Lung (tissue), 17 donors: ENCODE measurements at places on chromosomes 2 and 18. TPM values are rescaled to one million over a fixed set of nuclear protein-coding genes. Genes with fewer than 3 reads are reported as not detected.

DNA sequence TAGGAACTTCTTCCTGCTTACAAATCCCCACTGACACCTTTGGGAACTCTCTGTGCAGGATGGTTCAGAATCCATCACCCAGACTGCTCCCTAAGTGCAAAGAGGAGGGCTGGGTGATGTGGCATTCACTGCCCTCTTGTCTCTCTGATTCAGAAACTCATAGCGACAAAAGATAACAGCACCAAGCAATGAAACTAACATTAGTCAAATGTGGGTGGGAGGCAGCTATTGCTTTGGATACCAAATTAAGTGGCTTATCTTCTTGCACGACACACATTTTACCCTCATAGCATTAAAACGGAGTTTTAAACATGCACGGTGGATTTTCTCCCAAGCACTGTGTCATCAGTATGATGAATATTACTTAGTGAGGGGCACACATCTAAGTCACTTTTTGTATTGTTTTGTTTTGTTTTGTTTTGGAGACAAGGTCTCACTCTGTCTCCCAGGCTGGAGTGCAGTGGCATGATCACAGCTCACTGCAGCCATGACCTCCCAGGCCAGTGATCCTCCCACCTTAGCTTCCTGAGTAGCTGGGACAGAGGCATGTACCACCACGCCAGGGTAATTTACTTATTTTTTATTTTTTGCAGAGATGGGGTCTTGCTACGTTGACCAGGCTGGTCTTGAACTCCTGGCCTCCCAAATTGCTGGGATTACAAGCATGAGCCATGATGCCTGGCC is 40.9 kb upstream of the NEB start:
- no peak for DNase-seq

- DNase-seq = no peak
Measured at GRCh38 chr18:56189615-56190014, 448.8 kb downstream of the TXNL1 start.

- DNase-seq = no peak
Measured at GRCh38 chr2:202774104-202774503, 97.5 kb downstream of the ICA1L start.

- DNase-seq = no peak
Measured at GRCh38 chr2:11712866-11713265, 33.6 kb upstream of the LPIN1 start.

GRCh38 chr2:141271346-141271745 is 859.5 kb downstream of the LRP1B start:
- no peak for DNase-seq

IL1A gene
- 1.1 TPM for polyA plus RNA-seq

DSG3 gene
- polyA plus RNA-seq = not detected

- no peak for DNase-seq
Measured at GRCh38 chr18:78679031-78679430, 300.6 kb upstream of the SALL3 start.

- peak; percentile 6 for DNase-seq
Measured at GRCh38 chr2:137173463-137173862, 408.1 kb downstream of the THSD7B start.

CD8B2 gene
- 0.13 TPM for polyA plus RNA-seq

- DNase-seq = peak; percentile 71
Measured at GRCh38 chr18:23943903-23944624, 70.5 kb upstream of the TTC39C start.

- no peak for DNase-seq
Measured at GRCh38 chr2:220154304-220154703, 526.9 kb downstream of the SLC4A3 start.

CAB39 gene
- 45.1 TPM for polyA plus RNA-seq

- DNase-seq = peak; percentile 48
Measured at GRCh38 chr18:61743775-61744531, 148.9 kb downstream of the RNF152 start.

POMC gene
- 3.9 TPM for polyA plus RNA-seq

- no peak for DNase-seq
Measured at GRCh38 chr2:8548619-8549150, 133.2 kb upstream of the ID2 start.

CFLAR gene
- 101 TPM for polyA plus RNA-seq

- DNase-seq = peak; percentile 96
Measured at GRCh38 chr18:3066341-3067110, 53.6 kb upstream of the LPIN2 start.

- no peak for DNase-seq
Measured at GRCh38 chr2:70720124-70720523, 47.9 kb downstream of the ADD2 start.

DRC1 gene
- 2.5 TPM for polyA plus RNA-seq

DNA sequence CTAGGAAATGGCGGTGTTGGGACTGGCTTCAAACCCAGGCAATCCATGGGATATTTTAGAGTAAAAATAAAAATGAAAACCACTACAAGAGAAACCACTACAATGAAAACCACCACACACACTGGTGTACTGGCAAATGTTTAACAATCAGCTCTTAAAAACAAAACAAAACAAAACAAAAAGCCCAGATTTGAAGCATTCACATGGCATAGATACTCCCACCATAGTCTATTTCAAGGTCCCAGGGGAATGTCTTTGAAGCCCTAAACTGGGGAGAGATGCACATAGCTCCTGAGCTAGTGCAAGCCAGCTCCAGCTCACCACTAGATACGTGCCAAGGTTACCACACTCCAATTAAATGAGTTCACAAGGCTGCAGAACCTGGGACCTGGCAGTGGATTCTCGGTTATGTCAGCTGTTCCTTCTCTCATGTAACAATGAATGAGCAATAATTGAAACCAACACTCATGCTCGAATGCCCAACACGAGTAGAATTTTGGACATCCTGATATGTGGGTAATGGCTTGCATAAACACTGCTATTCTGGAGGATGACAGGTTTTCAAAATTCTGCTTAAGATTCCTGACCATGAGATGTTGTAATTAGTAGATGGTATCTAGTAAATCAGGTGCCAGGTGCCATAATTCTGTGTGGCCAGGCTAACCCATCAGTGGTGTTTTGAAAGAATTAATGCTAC is 102.2 kb downstream of the OSBPL6 start:
- no peak for DNase-seq
